ENCODE measurements at places on chromosomes 11 and 22.

GRCh38 chr22:50304528-50305392 lies 2.7 kb downstream of the PLXNB2 start:
- DNase-seq: no peak

DNA sequence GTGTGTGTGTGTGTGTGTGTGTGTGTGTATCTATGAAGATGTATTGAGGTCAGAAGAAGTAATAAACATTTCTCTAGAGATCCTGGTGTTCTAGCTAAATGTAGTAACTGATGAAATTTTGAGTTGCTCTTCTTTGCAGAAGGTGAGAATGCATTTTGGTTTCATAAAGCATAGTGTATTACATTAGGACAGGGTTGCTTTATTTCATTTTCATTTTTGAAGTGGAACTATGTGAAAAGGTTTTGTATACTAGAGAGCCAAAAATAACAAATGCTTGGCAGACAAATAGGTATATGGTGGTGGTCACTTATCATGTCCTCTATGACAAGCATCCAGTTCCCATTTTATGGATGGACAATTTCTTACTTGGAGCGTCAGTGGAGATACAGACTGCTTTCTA lies 99.0 kb downstream of the CASP12 start:
- DNase-seq: no peak

DNA sequence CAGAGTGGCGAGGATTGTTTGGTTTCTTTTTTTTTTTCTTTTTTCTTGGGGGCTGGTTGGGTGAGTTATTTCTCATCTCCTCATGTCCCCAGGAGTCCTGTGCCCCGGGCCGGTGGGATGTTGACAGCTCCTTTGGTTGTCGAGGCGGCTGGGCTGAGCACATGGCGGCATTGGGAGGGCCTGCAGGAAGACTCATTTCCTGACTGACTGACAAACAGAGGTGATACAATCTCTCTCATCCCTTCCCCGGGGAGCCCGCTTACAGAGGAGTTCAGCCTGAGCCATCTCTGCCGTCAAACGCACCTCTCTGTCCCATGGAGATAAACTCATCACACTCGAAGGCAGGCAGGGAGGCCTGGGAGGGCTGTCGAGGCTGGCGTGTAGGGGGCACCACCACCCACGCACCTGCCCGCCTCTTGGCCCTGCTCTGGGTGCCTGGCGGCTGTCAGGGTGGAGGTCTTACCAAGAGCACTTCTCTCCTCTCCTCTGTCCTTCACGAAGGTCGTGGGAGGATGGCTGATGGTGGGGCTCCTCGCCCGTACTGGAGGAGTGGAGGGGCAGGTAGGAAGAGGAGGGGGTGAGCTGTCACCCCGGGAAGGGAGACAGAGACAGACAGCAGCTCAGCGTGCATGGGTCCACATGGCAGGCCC lies 60.0 kb upstream of the NECTIN1 start:
- DNase-seq: no peak

GRCh38 chr22:36386351-36386899 lies 1.3 kb downstream of the MYH9 start:
- DNase-seq: no peak

DNA sequence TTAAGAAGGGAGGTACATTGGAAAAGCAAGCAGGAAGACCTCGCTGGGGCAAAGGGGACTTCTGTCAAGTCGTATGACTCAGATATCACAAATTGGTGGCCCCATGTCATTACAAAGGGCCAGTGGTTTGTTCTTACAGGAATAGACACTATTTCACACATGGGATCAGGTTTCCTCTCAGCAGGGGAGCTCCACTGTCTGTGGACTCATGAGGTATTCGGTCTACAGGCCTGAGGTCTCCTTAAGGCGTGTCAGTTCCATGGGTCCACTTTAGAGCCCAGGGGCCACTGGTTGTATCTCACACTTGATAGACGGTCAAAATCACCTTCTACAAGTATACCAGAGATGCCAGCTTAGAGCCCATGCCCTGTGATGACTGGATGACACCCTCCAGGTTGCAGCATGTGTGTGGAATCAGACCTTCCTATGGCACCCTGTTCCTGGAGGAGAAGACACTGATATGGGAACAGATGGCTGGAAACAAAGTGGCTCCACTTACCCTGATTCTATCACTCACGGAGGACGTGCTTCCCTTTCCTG lies 288.1 kb upstream of the B3GAT1 start:
- no peak for DNase-seq

GRCh38 chr11:84714316-84714780 lies 912.8 kb downstream of the DLG2 start:
- peak; percentile 85 for DNase-seq

GRCh38 chr11:12808519-12808918 lies 134.3 kb downstream of the TEAD1 start:
- DNase-seq: no peak

DNA sequence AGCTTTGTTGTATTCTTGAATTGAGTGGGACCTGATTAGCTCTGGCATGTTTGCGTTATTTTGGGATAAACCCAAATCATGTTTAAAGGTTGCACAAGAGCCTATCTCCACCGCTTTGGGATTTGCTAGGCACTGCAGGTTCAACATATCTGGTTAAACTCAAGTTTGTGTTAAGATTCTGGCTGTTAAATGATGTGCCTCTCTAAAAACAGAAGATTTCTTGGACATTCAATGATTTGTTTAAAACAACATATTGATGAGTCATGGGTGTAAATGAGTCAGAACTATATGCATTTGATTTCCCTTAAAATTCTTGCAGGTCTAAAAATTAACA lies 67.4 kb downstream of the AMOTL1 start:
- no peak for DNase-seq

Measured in Caco-2 (cell line).